ENCODE measurements at places on chromosomes 7 and 10.
A peak's percentile ranks its signal among the peaks of the same experiment; 100 is the strongest.

DNA sequence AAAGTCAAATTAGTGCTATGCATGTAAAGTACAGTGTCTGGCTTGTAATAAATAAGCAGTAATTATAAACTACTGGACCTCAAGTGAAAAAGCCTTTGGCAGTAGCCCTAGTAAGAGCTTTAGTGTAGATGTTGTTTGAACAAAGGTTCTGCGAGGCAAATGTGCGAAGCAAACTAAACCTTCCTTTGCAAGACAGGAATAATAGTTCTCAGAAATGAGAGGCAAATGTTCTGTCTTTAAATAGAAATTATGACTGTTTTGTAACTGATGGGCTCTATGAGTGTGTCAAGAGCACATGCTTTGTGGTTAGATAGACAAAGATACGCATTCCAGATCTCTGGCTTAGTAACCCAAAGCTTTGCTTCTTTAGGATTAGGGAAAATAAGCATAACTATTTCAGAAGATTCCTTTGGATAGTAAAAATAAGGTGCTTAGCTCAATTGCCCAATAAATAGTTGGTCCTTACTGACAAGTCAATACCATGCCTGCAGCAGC lies 169.2 kb upstream of the CDC14C start:
- no peak for DNase-seq

GRCh38 chr7:151840088-151840910 lies 36.6 kb downstream of the PRKAG2 start:
- DNase-seq, result no peak

- DNase-seq, result no peak
Measured at GRCh38 chr10:23065181-23065948, 30.0 kb upstream of the MSRB2 start.

DNA sequence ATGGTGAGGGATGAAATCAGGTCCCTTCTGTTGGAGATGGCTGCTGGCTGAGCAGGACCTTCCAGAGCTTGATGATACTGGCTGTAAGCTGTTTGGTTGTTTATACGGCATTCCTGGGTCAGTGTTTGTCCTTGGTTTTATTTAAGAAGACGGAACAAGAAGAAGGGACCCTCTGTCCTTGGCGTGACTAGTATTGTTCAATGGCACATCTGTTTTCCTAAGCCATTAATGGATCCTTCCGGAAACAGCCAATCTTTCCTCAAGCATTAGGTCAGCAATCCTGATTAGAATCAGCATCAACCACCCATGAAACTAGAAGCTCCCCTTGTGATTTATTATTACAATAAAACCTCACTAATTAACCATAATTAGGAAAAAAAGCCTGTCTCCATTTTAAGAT lies 128.7 kb upstream of the KIAA1217 start:
- DNase-seq, result no peak

- DNase-seq, result no peak
Measured at GRCh38 chr10:17144757-17145156, 15.1 kb upstream of the CUBN start.

DNA sequence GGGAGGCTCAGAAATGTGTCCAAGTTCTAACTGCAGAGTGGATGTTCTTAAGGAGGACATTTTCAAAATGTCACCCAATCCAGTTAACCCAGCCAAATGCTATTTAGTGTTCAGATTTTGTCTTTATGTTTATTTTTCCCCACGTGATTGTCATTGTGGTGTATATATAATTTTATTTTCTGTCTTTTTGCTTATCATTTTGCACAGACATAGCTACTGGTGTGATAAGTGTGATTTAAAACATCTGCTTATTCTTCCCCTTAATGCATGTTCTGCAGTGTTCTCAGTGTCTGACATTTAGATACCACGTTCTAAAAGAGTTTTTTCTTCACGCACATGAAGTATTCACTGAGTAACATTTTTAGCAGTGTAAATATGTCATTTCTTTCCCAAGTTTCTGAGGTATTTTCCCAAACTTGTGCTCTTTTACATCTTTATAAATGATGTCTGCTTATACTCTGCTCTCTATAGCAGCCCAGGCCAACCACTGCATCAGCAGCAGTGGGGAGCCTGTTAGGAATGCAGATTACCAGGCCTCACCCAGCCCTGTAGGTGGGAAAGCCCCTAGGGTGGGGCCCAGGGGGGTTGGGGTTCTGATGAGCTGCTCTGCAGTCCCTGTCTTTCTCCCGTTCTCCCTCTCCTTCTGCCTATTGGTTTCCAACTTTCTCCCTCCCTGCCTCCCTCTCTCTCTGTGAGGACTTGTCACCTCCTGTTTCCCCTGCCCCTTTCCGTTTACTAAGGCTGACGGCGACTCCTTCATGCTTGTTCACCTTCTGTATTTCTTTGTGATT lies 20.8 kb downstream of the ADCY1 start:
- DNase-seq, result no peak

DNA sequence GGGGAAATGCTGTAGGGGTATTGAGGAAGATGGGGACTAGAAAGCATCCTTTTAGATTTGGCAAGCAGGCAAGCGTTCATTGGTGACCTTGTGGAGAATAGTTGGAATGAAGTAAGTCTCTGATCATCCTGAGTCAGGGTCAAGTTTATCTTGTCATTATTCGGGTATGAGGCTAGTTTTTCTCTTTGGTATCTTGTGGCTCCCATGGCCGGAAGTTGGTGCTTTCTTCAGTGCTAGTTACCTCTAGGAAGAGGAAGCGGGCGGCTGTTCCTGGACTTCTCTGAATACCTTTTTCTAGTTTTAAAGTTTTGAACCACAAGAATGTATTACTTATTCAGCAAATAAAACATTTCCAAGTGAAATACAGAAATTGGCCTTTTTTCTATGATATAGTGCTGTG lies 9.2 kb downstream of the CREM start:
- DNase-seq, result peak; percentile 15

Measured in activated effector memory CD4-positive, alpha-beta T cell treated with Interleukin-2 at 50 U/mL for 16 hours (primary cell).